ENCODE measurements at places on chromosomes 2 and 18.

- no peak for DNase-seq
Measured at GRCh38 chr2:229372207-229372606, 101.1 kb upstream of the PID1 start.

DNA sequence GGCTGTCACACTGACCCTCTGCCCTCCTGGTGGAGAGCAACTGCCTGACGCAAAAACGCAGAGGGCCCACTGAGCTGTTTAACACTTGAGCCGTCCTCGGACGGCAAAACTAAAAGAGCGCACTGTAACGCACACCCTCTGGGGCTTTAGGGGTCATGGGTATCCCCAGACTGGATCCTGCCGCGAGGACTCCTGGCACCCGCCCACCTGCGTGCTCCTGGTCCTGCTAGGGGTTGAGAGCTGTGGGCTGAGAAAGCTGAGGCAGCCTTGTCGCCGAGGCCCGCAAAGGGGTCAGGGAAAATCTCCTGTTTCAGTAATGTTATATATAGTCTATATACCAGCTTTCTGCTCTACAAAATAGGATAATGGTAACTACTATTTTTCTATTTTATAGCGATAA lies 39.1 kb downstream of the MDH1 start:
- no peak for DNase-seq

DNA sequence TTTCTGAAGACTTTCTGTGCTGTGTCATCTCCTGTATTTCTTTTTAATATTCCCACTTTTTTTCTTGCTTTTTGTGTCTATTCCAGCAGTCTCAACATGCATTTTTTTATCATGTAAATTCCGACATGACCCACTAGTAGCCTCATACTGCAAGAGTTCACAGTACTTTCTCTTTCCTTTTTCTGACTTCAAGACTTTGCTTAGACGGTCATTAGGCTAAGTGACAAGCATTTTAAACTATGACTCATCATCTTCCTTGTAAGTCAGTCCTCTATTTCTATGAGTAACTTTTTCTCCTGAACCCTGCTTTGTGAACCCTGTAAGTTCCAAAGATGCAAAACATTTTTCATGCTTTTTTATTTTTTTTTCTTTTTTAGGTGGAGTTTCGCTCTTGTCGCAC lies 381.2 kb downstream of the TXNL1 start:
- DNase-seq: no peak

- no peak for DNase-seq
Measured at GRCh38 chr2:239461291-239462190, 60.7 kb upstream of the HDAC4 start.

DNA sequence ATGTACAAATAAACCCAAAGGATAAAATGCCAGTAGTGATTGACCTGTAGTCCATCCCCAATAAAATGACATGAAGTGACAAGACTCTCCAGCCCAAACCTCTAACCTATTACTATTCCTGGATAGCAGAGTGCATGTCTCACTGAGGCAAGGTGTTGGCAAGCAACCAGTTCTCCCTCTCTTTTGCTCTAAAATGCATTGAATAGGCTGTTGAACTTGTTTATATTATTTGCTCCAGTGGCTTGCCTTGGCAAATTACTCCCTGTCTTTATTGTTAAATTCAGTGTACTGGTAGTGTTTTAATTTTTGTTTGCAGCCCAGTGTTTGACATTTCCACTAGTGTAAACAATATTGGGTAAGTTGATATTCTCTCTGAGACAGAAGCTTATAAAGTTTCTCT lies 70.5 kb downstream of the CSRNP3 start:
- no peak for DNase-seq

DNA sequence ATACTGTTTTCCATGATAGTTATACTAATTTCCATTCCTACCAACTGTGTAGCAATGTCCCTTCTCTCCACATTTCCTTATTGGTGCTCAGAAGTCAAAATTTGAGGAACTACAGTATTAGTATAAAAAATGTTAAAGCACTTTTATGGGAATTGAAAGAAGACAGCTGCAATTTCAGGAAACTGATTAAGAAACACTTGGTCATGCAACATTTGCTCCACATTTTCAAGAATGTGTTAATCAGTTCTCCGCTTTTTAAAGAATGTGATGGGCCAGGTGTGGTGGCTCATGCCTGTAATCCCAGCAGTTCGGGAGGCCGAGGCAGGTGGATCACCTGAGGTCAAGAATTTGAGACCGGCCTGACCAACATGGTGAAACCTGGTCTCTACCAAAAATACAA lies 33.6 kb upstream of the MGAT4A start:
- DNase-seq: no peak

DNA sequence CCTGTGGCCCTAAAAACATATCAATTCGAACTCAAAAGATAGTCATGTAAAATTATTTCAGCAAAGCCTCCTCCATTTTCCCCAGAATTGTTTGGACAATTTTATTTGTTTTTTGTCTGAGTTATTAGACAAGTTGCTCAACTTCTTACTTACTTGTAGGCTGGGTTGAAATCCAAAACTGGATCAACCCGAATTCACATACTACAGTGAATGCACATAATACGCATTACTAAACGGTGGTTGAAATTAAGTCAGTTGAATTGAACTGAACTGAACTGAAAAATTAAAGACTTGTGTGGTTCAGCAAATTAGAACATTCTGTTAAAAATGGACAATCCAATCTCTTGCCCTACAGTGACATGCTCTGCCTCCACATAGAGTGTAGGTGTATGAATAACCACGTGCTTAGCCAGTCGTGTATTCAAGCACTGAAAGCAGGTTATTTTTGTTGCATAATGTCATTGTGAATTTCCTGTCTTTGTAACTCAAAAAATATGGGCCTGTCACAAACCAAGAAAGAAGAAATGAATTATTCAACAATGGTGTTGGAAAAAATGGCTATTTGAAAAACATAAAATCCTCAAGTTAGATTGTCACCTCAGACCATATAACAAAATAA lies 441.0 kb downstream of the TXNL1 start:
- no peak for DNase-seq

- DNase-seq: no peak
Measured at GRCh38 chr2:30486655-30487054, 39.6 kb downstream of the LCLAT1 start.

DNA sequence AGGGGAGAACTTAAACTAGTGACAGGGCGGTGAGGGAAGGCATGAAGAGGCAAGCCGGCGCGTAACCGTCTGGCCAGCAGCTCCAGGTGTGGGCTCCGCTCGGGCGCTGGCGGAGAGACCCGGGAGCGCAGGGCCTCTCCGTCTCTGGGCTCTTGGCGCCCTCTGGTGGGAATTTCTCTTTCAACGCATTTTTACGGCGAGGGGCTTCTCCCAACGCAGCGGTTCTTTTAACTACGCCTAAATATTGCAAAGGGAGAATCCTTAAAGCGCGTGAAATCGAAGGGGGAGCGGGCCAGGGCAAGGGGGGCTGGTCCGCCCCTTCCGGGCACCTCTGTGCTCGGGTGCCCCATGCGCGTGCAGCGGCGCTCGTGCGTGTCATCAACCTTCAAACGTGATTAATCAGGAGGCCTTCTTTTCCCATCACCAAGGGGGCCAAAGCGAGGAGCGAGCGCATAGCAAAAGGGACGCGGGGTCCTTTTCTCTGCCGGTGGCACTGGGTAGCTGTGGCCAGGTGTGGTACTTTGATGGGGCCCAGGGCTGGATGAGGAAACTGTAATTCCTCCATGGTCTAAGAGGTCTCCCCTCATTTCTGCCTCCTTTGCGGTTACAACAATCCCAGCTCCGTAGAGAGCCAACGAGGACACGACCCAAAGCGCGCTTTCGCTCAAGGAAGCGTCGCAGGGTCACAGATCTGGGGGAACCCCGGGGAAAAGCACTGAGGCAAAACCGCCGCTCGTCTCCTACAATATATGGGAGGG lies 762 bp upstream of the GAD1 start:
- peak; percentile 63 for DNase-seq

GRCh38 chr2:142130111-142131009 lies 456 bp downstream of the LRP1B start:
- no peak for DNase-seq

DNA sequence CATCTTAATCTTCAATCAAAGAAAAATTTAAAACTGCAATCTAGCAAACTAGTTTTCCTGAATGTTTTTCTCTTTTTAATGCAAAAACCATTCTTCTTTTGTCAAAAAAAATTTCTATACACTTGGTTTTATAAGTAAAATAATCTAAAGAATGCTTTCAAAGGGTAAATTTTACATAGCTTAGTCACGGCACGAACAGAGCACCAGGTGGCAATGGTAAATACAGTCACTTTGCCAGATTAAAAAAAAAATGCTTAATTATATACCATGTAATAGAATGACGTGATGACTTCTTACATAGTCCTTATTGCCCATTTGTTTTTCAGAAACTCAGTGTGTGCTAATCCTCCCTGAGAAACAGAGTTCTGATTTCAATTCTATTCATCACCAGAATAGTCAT lies 10.4 kb downstream of the FEZ2 start:
- no peak for DNase-seq

DNA sequence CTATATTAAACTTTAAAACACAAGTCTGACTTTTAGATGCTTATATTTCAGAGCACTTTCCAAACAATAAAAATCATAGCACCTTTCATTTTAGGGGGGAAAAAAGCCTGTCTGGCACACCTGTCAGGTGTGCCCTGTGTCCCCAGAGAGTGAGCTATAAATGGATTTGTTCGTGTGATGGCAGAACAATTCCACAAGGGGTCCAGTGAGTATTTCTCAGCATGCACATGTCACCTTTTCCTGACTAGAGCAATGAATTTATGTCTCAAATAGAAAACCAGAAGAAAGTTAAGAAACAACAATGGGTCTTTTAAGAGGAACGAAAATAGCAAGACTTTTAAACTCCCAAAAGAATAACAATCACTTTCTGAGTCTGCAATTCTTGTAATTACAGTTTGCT lies 55.9 kb downstream of the ACVR1C start:
- no peak for DNase-seq

GRCh38 chr2:206266130-206267125 lies 8.0 kb upstream of the ZDBF2 start:
- no peak for DNase-seq

GRCh38 chr2:209988010-209988409 lies 14.4 kb upstream of the RPE start:
- DNase-seq: no peak

DNA sequence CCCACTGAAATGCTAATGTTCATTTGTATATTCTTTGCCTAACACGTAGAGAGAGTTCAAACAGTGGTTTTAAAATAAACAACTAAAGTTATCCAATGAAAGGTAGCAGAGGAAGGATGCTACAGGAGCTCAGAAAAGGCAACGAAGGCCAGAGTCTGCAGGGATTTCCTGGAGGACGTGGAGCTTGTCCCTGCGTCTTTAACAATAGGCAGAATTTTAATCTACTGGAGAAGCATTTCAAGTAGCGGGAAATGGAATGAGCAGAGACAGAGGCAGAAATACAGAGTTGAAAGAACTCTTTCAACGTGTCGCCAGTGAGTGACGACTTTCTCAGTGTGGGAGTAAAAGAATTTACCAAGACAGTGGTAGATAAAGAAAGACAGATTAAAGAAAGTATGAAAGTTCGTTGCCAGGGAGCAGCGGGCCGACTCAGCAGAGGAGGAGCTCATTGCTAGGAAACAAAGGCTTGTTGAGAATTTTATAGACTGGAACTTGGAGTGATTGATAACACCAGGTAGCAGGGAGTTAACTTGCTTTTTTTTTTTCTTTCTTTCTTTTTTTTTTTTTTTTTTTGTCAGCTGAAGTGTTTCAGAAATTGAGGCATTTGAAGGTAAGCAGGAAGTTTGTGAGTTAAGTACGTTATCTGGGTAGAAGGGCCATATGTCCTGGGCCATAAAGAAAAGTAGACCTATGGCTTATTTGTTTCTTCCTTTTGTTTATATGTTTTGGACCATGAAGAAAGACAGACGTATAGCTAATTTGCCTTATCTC lies 625 bp upstream of the NBAS start:
- no peak for DNase-seq

Measured in stimulated activated CD4-positive, alpha-beta T cell treated with anti-CD3 and anti-CD28 coated beads, Interleukin-4, amount 100 ng/mL, for 48 hours (primary cell).